Vagina (tissue), 2 donors: ENCODE measurements at places on chromosomes 7 and 10.

- no peak for DNase-seq
These were observed 27.4 kb upstream of the GDI2 start for GRCh38 chr10:5840314-5841307.

- DNase-seq, result no peak
These were observed 100.7 kb upstream of the TMEM106B start for GRCh38 chr7:12110425-12110824.

DNA sequence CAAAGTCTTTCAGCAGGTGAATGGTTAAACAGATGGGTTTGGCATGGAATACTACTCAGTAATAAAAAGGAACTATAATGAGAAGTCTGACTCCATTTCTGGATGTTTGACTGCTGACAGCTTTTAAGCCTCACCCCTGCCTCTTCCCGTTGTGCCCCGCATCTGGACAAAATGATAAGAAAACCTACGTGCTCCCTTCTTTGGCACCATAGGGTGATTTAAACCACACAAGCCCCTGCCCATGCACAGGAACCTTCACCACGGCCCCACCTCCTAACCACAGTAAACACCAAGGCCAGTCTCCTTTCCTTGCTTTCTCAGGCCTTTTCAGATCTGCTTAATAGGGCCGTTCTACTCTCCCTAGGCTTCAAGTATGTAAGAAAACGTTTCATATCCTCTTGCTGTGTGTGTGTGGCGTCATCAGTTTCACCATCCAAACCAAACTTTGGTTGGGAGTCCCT, 47.1 kb upstream of the UBN2 start:
- no peak for DNase-seq

DNA sequence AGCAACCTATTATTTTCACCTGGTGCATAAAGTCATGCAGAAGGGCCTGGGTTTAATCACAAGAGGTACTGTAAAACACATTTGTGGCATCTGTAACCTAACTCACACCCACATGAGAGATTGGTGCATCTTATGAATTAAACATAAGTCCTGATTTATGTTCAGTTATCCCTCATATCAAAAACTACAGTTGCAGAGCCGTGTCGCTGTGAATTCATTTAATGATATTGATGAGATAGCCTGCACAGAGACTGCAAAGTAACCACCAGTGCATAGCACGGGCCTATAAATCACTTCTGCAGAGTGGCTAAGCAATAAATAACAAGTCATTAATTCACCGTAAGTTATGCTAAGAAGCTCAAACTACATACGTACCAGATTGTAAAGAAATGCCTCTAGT, 178.2 kb downstream of the RELN start:
- DNase-seq, result no peak

DNA sequence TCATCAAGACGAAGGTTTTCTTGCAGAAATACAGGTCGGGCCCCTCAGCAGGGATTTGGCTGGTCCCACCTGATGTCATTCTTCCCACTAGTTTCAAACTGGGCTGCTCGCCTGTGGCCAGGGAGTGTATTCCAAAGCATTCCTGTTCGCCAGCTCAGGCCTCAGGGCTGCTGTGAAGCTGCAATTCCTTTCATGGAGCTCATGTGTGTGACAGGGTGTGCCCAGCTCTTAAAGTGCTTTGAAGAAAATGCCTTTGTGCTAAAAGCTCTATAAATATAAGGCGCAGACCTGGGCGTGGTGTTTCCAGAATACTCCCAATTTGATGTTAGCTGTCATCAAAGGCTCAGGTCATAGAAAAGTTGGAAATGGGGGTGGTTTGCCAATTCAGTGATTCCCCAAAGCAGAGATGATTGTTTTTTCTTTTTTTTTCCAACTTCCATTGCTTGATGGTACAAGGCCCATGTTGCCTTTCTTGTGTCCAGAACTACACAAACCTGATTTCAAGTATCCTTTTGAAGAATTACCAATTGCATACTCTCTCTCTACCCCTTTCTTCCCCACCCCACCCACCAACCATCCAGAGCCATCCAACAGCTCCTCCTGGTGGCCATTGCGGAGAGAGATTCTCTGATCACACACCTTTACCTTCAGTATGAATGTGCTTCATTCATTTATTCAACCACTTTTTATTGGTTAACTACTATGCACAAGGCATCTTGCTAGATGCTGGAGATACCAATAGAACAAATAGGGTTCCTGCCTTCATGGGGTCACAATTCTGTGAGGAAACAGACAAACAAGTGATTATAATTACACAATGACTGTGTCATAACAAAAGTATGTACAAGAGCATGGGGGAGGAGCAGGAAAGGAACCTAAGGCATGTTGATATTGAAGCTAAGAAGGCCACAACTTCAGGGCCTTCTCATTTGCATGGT, 297.3 kb upstream of the LYZL1 start:
- DNase-seq, result no peak

DNA sequence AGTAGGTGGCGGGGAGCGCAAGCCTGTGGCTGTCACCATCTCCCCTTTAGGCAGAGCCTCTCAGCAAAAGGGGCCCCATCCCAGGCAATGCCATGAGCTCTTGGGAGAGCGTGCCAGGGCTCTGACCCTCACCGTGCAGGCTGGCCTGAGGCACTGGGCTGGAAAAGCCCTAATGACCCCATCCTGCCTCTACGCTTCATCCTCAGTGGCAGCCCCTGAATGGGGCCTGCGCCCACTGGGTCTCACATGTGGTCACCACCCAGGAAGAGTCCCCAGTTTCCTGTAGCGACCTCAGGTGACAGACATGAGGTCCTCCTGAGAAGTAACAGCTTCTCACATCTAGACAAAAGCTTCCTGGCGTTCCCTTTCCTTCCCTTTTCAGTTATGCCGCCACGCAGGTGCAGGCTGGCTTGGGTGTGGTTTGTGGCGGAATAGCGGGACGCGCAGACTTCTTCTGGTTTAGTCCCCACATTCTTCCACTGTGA, 59.2 kb downstream of the CLEC2L start:
- peak; percentile 79 for DNase-seq

DNA sequence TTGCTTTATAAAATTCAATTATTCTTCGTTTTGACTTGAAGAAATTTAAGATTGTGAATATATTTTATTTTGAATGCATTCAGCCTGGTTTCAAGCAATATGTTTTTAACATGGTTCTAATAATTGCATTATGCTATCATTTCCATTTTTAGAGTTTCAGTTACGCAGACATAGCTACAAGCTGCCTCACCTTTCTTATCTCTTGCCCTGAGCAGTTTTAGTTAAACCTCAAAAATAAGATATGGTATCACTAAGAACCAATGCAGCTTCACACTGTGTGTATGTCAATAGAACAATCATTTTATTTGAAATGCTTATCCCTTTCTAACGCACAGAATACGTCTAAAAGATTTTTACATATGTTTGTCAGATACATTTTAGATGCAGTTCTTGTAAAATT, 632.6 kb upstream of the KCND2 start:
- no peak for DNase-seq

- DNase-seq, result no peak
These were observed 174.4 kb downstream of the CHCHD3 start for GRCh38 chr7:132907380-132907940.

DNA sequence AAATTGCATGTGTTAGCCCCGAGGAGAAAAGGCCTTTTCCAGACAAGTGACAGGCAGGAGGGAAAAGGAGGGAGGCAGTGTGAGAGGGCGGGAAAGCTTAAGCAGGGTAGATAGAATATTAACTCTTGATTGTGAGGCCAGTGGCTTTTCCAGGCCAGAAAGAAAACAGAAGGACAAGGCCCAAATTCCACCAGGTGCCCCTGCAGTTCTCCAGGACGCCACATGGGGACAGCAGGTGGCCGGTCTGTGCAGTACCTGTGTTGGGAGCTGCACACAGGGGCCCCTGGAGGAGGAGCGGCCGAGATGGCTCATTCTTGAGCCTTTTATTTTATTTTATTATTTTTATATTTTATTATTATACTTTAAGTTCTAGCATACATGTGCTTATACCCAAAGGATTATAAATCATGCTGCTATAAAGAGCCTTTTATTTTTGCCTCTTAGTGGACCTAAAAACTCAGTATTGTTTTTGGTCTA, 141.3 kb upstream of the KLF14 start:
- no peak for DNase-seq

DNA sequence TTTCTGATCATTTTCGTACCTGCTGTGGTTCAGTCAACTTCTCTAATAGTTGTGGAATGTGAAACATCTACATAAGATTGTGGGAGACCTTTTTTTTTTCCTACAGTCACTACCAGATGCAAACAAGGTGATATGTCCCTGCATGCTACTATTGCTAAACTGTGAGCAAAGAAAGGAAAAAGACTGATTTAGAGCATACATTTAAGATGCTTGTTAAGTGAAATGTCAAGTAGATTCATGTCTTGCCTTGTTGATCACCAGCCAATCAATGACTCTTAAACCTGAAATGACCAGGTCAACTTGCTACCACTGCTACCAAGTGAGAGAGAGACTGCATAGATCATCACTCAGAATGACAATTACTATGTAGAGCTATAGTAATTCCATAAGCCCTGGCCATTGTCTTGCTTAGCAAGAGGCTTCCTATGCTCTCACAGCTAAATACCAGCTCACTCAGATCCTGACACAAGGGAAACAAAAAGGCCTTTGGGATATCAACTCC, 84.3 kb upstream of the SKAP2 start:
- DNase-seq, result no peak

DNA sequence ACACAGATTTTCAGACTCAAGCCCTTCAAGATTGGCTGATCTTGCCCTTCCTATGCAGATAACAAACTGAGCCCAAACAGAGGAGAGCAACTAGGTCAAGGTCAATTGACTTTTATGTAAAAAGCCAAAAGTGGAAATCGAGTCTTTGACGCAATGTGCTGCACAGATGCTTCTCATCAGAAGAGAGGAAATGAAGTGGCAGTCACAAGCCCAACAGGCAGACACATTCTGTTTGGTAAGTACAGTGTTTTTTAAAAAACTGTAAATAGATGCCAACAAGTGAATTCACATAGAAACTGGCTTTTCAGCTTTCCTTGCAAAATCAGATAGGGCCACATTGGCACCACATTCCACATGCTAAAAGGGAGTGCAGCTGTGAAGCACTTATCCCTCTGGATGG, 606.6 kb downstream of the KCNMA1 start:
- no peak for DNase-seq

GRCh38 chr10:128626397-128627000, 500.3 kb upstream of the MKI67 start:
- DNase-seq, result no peak

DNA sequence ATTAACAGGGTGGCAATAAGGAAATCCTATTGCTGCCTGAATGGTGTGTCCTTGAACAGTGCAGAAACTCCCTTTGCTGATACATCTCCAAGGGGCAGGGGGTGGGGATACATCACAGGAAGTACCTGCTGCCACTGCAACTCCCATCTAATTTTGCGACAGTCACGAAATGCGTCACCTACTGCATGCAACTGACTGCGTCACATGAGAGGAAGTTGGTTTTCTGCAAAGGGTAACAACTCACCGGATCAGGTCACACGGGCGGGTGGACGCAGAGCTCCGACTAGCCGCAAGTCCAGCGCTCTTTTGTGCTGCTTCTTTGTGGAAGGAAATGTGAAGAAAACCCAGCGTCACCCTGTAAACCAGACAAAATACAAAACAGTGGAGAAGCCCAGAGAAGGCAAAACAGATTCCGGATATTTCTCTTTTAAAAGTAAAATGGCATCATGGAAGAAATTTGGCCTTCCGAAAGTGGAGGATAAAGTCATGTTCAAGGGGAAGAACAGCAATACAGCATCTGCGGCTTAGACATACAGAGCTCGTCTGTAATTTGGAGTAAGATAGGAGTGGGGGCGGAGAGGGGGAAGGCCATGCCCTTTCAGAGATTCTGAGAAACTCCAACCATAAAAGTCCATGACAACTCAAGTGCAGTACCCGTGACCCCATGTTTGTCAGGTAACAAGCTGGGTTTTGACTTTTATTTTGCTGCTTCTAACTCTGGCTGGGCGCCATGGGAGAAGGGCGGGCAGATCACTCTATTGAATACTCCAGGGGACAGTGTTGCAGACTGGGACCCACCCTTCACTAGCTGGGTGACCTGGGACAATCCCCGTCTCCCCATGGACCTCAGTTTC, 32.3 kb upstream of the PLEKHS1 start:
- no peak for DNase-seq
